PC-3 (cell line): ENCODE measurements at places on chromosomes 4 and X. TPM values are rescaled to one million over a fixed set of nuclear protein-coding genes. Genes with fewer than 3 reads are reported as not detected.
A peak's percentile ranks its signal among the peaks of the same experiment; 100 is the strongest.

DNA sequence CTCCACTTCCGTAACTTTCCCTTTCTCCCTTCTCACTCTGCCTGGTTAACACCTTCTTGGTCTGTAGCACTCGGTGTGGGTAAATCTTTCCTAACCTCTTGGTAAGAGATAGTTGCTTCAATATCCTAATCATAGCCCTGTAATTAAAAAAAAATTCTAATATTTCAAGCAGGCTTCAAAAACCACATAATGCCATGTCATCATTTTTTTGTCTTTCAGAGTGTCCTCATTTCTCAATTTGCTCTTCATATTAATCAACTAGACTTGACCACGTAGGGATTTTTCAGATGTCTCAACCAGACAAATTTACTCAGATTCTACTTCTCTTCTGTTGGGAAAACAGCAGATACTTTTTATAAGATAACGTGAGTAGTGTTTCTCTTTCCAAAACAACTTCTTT lies 91.0 kb downstream of the FREM3 start:
- no peak for DNase-seq

DNA sequence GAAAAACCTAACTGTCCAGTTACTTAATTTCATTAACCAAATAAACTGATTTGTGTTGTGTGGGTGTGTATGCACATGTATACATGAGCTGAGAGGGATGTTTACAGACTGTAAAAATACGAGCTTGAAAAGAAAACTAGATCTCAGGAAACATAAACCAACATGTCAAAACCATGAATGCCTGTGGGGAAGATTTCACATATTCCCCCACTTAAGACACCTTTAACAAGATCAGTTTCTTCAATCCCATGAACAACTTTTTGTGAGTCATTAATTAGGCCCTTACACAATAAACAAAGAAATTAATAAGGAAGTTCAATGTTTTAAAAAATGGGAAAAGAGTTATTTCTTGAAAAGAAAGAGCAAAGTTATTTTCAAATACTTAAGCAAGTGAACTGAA lies 170.8 kb downstream of the ZNF674 start:
- DNase-seq, result no peak

DNA sequence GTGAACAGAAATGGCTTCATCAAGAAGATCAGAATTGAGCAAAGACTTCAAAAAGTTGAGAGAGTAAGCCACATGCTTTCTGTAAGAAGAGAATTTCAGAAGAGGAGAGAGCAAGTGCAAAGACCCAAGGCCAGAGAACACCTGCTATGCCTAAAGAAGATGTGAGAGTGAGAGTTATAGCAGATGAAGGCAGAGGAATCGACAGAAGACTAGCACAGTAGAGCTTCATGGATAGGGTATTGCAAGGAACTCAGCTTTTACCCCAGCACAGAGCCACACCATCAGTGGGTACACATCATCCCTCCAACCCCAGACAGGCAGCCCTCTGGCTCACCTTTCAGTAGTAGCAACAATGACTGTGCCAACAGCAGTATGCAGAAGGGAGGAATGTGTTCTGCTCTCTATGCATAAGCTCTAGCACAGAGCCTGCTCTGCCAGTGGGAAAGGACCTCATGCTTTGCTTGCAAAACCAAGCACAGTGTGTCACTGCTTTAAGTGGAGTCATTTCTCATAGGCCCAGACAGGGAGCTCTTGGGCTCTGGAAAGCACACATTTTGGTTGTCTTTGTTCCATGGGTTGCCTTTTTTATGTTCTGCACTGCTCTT lies 318.6 kb downstream of the NAF1 start:
- DNase-seq, result no peak

- no peak for DNase-seq
Measured at GRCh38 chr4:82373486-82373815, 340 bp downstream of the HNRNPD start.

- peak; percentile 94 for DNase-seq
Measured at GRCh38 chr4:24657768-24658617, 73.6 kb upstream of the DHX15 start.

GRCh38 chr4:13893211-13893610 lies 265.7 kb upstream of the BOD1L1 start:
- no peak for DNase-seq

DNA sequence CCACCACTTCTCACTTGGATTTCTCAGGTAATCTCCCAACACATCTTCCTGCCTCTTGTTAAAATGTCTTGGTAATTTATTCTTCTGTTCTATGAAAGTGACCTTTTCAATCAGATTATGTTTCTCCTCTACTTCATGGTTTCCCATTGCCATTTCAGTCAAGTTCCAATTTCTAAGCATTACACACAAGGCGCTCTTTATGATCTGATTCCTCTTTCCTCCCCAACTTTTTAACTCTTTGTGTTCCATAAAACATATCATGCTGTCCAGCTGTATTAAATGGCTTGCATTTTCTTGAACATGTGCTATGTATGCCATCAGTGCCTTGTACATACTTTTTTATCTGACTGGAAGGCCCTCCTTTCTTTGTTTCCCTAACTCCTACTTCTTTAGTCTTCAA lies 13.1 kb upstream of the ART3 start:
- DNase-seq, result no peak

ARR3 gene
- not detected in 2 replicates for total RNA-seq

FGFR3 gene
- 0.11 and 0.86 TPM in 2 replicates for total RNA-seq
